Right lobe of liver (tissue), 6 donors: ENCODE measurements at places on chromosomes 11 and 22. TPM values are rescaled to one million over a fixed set of nuclear protein-coding genes. Genes with fewer than 3 reads are reported as not detected.

- DNase-seq, result no peak
Observed at GRCh38 chr11:9158898-9159391, 67.5 kb upstream of the SCUBE2 start.

- DNase-seq, result no peak
Observed at GRCh38 chr11:111978028-111978771, 41.1 kb downstream of the DIXDC1 start.

- no peak for DNase-seq
Observed at GRCh38 chr22:31332886-31333285, 13.3 kb downstream of the PATZ1 start.

DNA sequence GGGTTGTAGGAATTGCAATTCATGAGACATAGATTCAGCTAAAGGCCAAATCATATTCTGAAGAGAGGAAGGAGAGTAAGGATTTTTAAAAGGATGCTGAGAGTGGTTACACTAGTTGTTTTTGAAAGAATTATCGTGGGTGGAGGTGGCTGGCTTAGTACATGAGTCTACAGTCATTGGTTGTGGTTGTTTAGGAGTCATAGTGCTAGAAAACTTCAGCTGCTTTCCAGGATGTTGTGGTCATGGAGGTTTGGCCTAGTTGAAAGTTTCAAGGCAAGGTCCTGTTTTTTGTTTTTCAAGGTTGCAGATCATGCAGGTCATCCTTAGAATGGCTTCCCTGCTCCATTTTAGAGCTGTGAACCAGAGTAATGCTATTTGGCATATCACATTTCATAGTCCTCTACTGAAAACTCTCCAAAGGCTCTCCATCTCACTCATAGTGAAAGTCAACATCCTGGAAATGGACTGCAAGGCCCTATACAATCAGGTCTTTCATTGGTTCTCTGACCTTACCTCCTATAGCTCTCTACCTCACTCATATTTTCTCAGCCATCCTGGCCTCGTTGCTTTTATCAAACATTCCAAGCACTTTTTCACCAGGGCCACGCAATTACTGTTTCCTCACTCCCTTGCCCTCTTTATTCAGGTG, 26.1 kb upstream of the ZBTB44 start:
- no peak for DNase-seq

Gene BIRC3
- 2.8 TPM for total RNA-seq

DNA sequence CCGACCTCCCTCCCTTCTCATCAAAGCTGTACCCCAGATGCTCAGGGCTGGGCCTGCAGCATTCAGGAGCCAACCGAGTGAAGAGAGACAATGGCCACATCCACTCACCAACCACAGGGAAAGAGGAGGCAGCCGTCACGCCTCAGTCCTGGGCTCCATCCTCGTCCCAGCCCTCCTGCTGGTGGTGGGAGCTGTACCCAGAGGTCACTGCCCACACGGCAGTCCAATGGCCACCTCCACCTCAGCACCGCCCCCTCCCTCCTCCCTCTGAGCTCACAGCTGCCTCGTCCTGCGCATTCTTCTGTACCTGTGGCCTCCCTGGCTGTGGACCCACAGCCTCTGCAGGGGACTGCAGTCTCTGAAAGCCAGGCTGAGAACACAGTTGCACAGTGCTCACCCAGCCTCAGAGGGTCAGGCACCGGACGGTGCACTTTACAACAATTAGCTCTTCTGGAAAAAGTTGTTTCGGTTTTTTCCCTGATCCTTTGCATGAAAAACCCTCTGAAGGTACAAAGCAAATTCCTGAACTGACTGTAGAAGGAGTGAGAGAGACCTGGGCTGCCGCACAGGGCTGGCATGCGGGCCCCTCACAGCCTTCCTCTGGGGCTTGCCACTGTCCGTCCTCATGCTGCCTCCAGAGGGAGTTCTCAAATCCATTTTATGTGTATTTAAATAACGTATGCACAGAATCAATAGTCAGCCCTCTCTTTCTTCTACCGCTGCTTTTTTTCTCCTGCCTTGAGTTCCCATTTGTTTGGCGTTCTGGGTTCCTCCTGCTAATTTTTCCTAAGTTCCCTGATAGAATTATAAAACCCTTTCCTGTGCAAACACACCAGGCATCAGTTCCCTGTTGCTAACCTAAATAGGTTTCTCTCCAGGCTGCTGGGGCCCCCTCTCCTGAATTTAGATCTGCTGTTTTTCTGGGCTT, 52.7 kb downstream of the PHF21B start:
- DNase-seq, result no peak

DNA sequence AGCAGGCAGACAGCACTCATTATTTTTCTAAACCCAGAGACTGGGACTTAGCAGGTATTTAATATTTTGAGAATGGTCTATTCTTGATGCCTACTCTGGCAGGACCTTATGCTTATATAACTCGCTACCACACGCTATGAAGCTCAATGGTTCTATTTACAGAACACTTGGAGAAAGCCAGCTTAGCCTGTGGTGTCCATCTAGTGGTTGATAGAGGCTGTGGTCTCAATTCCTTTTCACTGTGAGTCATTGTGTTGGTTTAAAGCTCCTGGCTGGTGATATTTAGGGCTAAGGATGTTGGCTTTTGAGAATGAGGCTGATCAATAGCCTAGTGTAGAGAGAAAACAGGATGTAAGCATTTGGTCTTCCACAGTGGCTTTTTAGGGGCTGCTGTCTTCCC, 206.4 kb downstream of the DBX1 start:
- DNase-seq, result no peak

GRCh38 chr11:43577566-43578264, 102.8 kb upstream of the HSD17B12 start:
- no peak for DNase-seq

Gene KRTAP5-7
- total RNA-seq, result not detected

Gene MAP6
- total RNA-seq, result 0.61 TPM

GRCh38 chr22:24049211-24049610, 38.1 kb downstream of the CABIN1 start:
- DNase-seq, result peak; percentile 23

Gene MFRP
- total RNA-seq, result not detected

Gene GALNT18
- 3.7 TPM for total RNA-seq

Gene LRRC55
- total RNA-seq, result 0.06 TPM

Gene GSTT2B
- 0.50 TPM for total RNA-seq

DNA sequence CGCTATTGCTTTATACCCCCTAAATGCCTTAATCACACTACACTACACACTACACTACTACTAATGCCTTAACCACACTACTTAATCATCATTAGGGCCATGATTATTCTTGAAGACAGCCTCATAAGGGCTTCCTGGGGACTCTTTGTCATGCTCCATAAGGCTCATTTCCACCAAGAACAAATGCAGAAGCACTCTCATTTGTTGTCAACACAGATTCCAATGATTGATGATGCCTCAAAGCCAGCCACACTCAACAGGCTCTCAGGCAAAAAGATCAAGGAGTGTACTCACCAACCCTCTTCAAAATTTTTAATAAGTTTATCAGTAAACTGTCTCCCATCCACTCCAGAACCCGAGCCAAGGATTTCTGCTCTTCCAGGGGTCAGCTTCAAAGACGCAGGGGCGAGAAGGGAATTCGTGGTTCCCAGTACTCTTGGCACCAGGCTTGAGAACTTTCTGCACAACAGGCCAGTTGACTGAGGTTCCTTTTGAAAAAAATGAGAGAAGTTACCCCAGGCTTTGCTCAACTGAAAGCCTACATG, 204.7 kb upstream of the GUCY1A2 start:
- DNase-seq, result no peak

DNA sequence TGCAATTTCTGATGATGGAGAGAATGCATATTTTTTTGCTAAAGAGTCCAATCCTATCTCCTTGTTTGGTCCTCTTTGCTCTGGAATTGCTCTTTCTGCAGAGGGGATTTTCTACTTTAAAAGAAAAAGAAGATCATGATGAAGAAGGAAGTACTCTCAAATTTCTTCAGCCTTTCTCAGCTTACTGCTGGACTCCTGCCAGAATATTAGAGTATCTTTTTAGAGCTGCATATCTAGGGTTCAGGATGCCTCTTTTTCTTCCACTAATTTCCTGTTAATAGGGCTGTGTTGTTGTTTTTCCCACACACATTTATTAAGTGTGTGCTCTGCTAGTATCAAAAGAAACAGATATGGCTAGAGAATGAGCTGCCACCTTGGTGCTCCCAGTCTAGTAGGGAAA, 18.2 kb downstream of the UBASH3B start:
- no peak for DNase-seq

DNA sequence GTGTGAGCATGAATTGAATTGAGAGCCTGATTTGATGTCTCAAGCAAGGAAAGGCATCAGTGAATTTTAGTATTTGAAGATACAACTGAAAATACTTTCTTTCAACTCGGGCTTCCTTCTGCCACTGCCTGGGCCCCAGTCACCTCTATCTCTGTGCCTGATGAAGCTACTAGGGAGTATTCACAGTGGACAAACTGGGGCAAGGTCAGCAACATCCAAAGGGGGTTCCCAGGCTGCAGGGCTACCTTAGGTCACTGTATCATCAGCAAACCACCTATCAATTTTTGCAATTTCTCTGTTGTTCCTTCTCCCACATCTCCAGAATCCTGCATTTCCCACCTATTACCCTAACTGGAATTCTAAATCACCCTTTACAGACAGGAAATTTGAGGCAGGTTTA, 10.2 kb downstream of the PRAME start:
- DNase-seq, result no peak

DNA sequence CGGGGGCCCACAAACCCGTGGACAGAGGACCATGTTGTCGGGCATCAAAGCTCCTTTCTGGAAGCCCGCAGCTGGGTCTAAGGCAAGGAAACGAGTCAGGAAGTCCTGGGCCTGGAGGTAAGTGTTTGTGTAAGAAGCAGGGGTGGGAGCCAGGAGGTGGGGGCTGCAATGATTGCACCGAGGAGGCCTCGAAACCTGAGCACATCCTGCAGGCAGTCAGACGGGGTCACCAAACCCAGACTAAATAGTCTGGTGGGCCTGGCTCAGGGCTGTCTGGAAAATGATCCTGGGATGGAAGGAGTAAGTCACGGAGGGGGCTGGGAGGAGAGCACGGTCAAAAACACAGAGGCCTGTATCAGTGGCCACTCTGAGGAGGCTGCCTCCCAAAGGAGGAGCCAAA, 539.2 kb downstream of the MN1 start:
- DNase-seq, result no peak

- DNase-seq, result no peak
Observed at GRCh38 chr22:39478441-39478850, 21.6 kb downstream of the MGAT3 start.

DNA sequence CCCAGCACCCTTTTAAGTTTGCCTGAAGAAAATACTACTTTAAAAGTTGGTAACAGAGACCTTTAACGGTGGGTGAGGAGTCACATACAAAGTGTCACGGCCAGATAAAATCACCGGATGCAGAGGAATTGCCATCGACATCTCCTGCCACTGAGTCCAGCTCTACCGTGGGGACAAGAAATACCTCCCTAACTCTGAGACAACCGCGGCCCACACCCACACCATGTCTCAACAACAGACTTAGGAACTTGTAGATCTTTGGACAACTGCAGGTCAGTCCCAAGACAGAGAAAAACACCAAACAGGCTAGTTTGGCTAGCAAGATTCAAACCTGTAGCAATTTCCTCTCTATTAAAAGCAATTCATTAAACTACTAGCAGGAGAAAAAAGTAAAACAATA, 669 bp downstream of the ETS1 start:
- no peak for DNase-seq

Gene CNIH2
- not detected for total RNA-seq

- no peak for DNase-seq
Observed at GRCh38 chr11:17703951-17704350, 15.4 kb upstream of the MYOD1 start.

- DNase-seq, result no peak
Observed at GRCh38 chr11:120432056-120433018, 79.2 kb upstream of the GRIK4 start.

DNA sequence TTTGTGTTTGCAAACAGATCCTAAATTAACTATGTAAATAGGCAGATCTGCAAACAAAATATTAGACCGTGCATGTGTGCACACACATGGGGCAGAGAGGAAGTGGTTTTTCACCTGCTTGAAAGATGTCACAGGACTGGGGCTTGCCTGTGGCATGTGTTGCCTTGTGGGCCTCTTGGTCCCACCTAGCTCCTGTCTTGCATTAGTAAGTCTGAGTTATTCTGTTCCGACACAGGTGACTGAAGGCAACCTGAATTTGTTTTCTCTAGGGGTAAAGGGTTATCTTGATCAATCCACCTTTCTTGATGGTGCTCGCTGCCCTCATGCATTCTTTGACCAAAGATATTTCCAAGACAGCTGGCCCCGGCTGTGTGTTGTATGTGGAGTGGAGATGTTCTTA, 667.5 kb downstream of the NTM start:
- no peak for DNase-seq

Gene ALX4
- total RNA-seq, result not detected

DNA sequence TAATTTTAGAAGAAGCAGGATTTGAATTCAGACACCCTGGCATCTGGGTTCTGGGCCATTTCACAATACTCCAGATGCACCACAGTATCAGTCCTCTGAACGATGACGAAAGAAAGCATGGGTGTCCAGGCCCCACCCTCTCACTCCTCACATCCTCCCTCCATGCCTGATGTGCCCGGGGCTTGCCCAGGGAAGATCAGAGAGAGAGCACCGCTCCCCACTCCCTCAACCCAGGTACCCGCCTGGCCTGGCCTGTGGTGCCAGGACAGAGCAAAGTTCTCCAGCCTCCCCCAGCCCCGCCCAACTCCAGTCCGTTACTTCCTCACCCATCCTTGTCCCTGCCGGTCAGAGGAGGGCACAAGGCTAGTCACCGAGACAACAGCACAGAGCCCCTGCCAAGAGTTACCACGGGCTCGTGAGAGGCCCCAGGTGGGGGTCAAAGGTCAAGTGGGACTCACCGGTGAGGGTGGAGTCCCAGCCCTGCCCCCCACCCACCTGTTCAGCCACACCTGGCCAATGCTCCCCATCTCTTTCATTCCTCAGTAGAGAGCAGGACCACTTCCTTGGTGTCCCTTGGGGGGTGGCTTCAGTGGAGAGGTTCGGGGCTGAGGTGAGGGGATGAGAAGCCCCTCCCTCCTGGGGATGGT, 8.1 kb downstream of the BCL9L start:
- peak; percentile 96 for DNase-seq

Gene ACTN3
- total RNA-seq, result not detected

DNA sequence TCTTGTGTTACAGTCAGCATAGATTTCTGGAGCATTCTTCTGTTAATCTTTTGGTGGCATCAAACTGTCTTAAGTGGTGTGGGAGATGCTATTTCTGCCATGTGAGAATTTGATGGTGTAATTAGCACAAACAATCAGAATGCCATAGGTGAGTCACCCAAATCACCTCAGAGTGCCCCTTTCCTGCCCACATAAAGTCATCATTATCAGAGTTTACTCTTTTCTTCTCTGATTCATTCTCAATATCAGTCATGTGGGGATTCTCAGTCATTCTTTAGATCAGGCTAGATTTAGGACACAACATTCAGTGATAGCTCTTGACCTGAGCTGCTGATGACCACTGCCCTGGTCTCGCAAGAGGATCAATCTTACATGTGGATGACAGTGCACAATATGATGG, 23.7 kb upstream of the MS4A6A start:
- no peak for DNase-seq

GRCh38 chr22:31945443-31945855, 1.1 kb downstream of the YWHAH start:
- no peak for DNase-seq

Gene CADM1
- 26.5 TPM for total RNA-seq

- DNase-seq, result no peak
Observed at GRCh38 chr11:21634956-21635355, 557.9 kb upstream of the ANO5 start.

Gene EFEMP2
- total RNA-seq, result 13.9 TPM

Gene CARD10
- total RNA-seq, result 16.4 TPM

- no peak for DNase-seq
Observed at GRCh38 chr22:40008726-40009291, 14.1 kb downstream of the FAM83F start.

Gene OR8G1
- total RNA-seq, result not detected
